ENCODE measurements at places on chromosomes 5 and 9.

GRCh38 chr9:108850293-108850897, 5.4 kb downstream of the ACTL7B start:
- DNase-seq = peak; percentile 75

GRCh38 chr5:176619203-176619568, 9.2 kb upstream of the GPRIN1 start:
- peak; percentile 86 for DNase-seq

DNA sequence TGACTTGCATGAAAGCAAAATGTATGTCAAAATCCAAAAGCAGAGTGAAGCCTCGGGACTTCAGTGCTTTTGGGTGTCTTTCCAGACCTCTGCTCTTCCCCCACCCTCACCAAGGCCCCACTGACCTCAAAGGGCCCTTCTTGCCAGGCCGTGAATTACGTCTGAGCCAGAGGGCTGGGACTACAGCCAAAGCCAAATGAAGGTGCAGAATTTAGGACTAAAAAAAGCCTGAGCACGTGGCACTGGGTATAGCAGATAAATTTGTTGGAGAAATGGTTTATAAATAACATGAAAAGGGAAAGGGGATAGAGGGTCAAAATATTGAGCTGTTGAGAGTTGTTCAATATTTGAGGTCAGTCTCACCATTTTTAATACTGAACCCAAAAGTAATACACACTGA, 163.4 kb downstream of the GHR start:
- peak; percentile 70 for DNase-seq

- no peak for DNase-seq
Measured at GRCh38 chr9:132973713-132974112, 4.8 kb upstream of the GFI1B start.

GRCh38 chr5:149367972-149368645, 10.3 kb downstream of the PCYOX1L start:
- no peak for DNase-seq

- DNase-seq = no peak
Measured at GRCh38 chr9:100379862-100380261, 27.1 kb upstream of the TEX10 start.

DNA sequence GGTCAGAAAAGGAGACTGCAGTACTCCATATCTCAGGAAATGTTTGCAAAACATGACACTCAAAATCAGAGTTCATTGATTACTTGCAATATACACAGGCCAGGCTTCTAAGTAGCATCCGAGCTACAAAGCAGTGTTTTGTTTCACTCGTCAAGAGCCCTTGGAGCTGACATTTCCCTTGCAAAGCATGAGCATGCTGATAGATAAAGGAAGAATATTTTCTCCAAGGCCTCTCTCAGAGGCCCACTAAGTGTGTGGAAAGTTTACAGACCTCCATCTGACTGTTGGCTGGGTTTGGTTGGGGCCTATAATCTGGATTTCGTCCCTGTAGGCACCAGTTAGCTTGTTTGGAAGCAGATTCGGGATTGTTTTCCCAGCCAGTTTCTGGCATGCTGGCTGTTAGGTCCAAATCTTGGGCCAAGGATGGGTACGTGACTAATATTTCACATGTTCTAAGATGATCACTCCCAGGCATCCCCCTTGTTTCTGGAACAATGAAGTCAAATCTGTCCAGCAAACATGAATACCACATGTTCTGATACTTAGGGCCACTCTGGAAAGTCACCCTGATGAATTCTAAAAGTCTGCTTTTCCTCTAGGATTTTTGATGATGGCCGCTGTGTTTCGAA, 161.3 kb downstream of the RFK start:
- no peak for DNase-seq

DNA sequence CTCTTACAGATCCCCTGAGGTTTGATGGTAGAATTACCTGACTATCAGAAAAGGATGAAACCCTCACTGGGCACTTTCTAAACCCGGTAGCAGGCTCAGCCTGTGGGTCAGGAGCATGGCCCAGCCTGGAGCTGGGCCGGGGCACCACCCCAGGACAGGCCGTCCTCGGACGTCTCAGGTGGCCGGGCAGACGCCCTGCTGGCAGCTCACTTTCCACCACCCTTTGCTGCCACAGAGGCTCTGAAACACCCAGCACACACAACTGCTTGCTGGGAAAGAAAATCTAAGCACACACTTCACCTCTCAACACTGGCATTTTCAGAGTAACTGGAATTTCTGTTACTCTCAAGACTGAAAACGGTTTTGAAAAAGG, 4.4 kb downstream of the UBAC1 start:
- no peak for DNase-seq

DNA sequence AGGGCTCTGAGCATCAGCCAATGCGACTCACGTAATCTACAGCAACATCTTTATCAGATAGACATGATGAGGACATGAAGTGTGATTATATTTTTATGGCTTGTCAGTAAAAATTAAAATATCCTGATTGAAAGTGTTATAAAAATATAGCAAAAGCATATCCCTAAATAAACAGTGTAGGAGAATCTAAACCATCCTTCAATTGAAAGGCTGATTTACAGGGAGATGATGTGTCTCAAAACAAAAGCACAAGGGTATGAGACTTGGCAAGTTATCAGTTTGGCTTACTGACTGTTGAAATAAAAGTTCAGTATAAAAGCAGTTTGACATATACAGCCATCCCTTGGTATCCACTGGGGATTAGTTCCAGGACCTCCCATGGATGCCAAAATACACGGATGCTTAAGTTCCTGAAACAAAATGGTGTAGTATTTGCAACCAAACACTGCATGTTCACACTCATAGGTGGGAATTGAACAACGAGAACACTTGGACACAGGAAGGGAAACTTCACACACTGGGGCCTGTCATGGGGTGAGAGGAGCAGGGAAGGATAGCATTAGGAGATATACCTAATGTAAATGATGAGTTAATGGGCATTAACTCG, 149.9 kb upstream of the MAP1B start:
- no peak for DNase-seq

- no peak for DNase-seq
Measured at GRCh38 chr5:9864791-9865190, 234.6 kb upstream of the TAS2R1 start.

DNA sequence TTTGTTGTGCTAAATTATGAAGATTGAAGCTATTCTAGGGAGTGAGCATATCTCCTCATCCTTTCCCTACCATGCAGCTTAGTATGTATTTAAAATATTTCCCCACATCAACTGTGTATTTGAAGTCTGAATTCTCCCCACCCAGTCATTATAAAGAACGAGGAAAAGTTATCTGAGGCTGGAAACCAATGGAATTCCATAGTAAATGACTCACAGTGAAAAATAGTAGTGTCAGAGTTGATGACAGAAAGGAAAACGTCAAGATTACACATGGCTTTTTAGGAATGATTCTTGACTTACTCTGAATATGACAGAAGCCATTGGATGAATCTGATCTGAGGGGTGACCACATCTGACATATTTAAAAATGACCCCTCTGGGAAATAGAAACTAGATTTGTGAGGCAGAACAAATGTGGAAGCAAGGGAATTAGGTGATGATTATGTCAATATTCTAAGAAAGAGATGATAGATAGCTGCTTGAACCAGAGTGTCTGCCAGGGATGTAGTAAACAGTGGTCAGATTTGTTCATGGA, 1768.9 kb upstream of the CDH9 start:
- DNase-seq = no peak

DNA sequence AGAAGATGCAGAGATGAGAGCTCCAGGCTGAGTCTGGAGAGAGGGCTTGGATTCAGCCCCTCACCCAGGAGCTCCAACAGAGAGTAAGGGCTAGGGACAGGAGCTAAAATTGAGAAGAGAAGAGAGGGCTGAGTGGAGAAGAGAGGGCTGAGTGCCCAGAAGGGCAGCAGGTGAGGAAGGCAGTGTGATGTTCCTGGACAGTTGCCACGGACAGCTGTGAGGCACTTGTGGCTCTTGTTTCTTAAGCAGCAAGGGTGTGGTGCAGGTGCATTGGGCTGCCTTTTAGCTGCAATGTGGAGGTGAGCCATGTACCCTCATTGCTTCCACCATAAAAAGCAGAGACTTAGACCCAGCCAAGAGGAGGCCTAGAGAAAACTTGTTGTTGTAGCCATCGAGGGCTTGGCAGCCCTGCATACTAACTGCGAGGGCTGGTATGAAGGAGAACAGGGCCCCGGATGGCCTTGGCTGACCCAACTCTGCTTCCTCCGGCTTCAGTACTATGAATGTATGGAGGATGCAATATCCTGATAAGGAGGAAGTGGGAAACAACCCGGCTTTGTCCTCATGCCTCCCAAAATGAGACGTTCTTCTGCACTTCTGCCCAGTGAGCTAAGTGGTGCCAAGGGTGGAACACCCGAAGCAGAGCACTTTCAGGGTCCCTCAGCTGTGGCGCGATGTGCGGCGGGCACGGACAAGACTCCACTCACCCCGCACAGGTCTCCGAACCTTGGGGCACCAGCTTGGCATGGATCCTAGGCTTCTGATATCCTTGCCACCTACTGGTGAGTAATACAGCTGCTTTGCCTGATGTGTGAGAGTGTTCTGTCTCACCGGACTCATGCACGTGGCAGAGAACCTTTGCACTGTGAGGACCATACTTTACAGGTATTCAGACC, 65.2 kb downstream of the LRRC70 start:
- DNase-seq = no peak

DNA sequence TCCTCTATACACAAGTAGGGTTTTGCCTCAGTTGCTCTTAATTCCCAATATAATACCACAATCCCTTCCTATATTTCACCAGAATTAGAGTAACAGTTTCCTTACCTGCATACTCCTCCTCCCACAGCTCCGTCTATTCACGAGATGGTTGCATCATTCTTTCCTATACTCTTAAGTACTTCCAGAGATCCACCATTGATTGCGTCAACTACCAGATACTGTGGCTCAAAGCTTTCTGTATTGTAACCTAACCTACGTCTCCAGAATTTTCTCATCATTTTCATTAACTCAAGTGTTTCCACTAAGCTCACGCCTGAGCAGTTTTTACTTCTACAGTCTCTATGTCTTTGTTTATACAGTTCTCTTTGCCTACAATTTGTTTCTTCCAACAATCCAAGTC, 31.2 kb upstream of the MINAR2 start:
- DNase-seq = no peak

DNA sequence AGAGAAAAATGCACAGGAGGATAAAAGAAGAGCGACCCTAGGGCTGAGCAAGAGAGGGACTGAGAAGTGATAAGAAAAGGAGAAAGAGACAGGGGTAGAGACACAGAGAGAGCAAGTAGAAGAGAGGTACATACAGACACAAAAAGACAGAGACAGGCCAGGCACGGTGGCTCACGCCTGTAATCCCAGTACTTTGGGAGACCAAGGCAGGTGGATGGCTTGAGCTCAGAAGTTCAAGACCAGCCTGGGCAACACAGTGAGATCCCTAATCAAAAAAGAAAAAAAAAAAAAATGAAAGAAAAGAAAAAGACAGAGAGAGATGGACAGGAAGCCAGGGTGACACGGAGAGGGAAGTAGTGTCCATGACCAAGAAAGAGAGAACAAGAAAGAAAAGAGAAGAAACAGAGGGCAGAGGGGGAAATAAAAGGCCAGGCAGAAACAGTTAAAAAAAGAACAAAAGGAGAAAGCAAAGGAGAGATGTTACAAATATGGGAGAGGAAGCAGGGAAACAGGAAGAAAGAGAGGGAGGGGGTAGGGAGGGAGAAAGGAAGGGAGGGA, 209.4 kb upstream of the TRIM32 start:
- no peak for DNase-seq

- no peak for DNase-seq
Measured at GRCh38 chr5:121797681-121798518, 53.8 kb upstream of the FTMT start.

DNA sequence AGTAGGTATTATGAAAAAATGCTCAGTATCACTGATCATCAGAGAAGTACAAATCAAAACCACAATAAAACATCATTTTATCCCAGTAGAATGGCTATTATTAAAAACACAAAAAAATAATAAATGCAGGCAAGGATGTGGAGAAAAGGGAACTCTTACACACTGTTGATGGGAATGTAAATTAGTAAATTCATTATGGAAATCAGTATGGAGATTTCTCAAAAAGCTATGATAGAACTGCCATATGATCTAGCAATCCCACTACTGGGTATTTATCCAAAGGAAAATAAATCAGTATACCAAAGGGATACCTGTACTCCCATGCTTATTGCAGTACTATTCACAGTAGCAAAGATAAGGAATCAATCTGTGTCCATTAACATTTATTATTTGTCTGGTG, 209.6 kb downstream of the FER start:
- no peak for DNase-seq

- DNase-seq = no peak
Measured at GRCh38 chr5:31688515-31689092, 49.7 kb downstream of the PDZD2 start.

DNA sequence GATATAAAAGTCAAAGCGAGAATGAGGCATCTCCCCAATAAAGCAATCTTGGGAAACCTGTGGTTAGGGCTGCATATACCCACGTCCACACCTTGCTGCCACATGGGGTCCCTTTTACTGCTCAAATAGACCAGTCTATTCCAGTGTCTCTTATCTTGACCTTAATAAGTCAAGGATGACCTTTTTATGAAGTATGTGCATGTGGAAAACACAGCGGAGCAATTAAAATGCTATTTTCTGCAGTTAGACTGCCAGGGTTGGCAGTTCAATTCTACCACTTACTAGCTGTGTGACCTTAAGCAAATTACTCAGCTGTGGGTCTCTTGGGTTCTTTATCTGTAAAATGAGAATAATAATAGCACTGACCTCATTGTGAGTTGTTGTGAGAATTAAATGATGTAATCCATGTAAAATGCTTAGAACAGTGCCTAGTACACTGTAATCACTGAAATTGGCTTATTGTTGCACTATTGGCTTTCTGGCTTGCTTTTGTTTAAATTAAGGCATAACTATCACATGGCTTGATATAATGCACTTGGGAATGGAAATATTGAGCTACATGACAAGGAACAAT, 67.8 kb upstream of the HSPB3 start:
- no peak for DNase-seq

DNA sequence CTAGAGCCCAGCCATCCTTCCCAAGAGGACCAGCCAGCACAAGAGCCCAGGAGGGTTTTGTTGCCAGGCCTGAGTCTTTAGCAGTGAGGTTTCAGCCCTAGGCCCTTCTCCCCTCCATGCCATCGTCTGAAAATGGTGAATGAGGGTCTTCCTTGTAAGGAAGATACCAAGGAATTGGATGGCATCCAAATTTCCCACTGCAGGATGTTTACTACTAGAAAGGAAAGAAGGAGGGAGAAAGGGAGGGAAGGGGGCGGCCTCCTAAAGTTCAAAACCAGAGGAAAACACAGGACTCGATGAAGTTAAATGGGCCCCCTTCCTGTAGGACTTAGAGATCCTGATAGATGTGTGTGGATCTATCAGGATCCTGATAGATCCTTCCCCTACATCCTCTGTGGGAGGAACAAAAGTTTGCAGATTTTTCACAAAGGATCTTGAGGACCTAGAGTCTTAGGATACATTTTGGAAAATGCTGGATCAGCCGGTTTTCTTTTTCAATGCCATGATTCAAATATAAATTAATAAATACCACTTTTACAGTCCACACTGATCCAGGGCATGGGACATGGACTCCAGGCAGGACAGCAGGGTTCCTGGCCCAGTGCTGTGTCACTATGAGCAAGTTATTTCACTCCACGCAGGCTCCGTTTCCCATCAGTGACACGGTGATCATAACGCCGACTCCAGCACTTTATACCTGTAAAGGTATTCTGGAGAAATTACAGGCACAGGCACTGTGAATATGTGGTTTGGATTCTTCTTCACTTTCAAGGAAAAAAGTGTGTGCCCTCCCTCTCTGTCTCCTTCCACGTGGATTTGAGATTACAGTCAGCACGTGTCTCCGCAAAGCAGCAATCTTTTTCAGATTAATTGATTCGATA, 40.9 kb downstream of the C5orf15 start:
- no peak for DNase-seq

GRCh38 chr5:93184041-93184440, 397.0 kb downstream of the NR2F1-AS1 start:
- DNase-seq = no peak
